ENCODE measurements at places on chromosomes 5 and 9.

- no peak for DNase-seq
Measured at GRCh38 chr9:5578698-5579085, 50.2 kb upstream of the RIC1 start.

GRCh38 chr9:24045150-24045549 lies 219.1 kb upstream of the ELAVL2 start:
- no peak for DNase-seq

- DNase-seq, result no peak
Measured at GRCh38 chr9:91532325-91532724, 108.7 kb upstream of the NFIL3 start.

DNA sequence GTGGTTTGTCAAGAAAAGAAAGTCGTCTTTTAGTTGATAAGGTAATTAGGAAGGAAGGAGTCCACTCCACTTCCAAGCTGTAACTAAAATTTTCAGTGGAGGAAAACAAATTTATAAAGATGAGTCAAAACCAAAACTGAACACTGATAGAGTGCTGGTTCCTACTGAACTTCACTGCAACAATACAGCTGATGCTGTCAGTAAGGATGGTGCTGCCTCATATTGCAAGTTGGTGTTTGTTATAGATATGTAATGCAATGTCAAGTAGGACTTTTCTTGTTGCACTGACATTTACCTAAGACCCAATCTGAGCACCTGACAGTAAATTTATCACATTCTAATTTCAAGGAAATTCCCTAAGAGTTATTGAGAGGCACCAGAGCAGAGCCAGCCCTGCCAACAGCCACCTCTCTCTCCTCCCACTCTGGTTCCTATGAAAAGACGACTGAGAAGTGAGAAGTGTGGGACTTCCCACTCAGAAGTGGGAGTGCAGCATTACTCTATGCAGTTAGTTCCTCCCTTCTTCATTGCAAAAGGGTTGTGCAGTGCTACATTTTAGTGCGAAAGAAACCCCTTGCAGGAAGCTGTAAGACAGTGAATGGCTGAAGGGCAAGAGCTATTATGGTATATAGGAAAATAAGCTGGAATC lies 350.8 kb downstream of the NFIB start:
- no peak for DNase-seq

DNA sequence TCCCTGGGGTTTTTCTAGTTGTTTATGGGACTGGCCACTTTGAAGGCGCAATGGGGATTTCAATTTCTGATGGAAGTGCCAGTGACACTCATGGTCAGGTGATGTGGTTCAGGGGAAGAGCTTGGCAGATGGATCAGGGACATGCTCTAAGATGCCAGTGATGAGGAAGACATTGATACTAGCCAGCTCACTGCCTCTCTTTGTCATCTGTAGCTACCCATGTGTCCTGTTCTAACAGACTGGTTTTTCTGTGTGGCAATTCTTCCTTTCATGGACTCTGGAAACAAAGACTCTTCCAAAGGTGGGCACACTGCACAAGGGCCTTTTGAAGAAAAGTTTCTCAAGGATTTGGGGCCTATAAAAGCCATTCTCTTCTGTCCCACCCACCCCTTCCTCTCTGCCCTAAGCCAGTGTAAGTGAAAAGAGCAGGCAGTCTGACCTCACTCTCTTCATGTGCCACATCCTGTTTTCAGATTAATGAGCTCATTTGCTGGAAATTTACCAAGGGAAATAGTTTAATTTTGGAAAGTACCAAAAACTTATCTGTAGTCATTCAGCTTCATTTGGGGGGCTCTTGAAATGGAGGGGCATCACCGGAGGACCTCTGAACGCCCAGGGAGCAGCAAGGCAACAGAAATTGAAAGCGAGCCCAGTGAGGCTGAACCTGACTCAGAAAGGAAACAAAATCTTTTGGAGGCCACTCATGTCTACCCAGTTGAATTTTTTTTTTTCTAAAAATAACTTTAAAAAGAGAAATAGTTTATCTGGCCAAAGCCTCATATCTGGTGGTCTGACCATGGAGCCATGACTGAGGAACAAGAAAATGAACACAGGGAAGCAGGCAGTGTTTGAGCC lies 4.9 kb upstream of the TRAF1 start:
- no peak for DNase-seq

DNA sequence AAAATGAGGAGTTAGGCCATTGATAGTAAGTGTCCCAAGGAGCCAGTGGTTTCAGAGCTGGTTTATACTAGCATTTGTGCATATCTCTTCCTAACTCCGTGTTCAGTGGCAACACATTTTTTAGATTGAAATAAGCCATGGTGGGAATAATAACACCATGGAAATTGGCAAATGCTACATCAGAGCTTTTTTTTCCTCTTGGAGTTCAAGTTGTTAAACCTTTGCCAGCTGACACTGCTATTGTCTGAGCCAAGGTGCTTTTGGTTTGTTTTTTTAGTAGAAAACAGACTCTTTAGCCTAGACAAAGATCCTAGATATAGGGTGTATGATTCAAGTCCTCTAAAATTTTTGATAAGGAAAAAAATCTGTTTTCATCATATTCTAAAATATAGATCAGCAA lies 2.8 kb downstream of the ACO1 start:
- DNase-seq, result no peak

- DNase-seq, result no peak
Measured at GRCh38 chr9:68933434-68934328, 80.2 kb downstream of the PRKACG start.

- no peak for DNase-seq
Measured at GRCh38 chr5:133565993-133566392, 46.3 kb downstream of the FSTL4 start.

DNA sequence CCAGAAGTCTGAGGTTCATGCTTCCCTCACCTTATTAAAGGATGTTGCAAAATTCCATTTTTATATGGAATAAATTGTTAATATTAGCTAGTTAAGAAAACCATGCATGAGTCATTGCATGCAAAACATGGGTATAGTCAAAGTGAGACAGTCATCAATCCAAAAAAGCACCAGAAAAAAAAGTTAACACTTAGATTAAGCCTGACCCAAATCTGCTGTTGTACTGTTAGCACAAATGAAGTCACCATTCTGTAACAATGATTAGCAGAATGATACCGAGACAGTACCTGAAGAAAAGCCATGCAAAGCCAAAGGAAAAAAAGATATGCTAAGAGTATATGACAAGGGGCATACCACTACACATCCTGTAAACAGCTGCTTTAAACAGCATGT lies 49.5 kb downstream of the PKD2L2 start:
- DNase-seq, result no peak

DNA sequence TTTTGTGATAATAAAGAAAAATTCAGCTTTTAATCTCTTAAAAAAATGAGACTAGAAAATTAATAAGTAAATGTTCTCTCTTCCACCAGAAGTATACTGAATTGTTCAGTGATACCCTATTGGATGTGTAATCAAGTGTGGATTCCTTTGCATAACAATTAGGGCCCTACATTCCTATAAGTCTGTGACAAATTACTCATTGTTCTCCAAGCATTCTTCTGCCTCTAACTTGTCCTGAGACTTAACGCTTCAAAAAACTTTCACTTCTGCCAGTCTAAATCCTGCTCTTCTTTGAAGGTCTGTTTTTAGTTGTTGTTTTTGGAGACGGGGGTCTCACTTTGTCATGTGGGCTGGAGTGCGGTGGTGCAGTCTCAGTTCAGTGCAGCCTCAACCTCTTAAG lies 9.2 kb upstream of the DDX46 start:
- no peak for DNase-seq

- no peak for DNase-seq
Measured at GRCh38 chr5:111422747-111423720, 89.3 kb downstream of the STARD4 start.

- no peak for DNase-seq
Measured at GRCh38 chr5:67222243-67223025, 25.8 kb upstream of the CD180 start.

DNA sequence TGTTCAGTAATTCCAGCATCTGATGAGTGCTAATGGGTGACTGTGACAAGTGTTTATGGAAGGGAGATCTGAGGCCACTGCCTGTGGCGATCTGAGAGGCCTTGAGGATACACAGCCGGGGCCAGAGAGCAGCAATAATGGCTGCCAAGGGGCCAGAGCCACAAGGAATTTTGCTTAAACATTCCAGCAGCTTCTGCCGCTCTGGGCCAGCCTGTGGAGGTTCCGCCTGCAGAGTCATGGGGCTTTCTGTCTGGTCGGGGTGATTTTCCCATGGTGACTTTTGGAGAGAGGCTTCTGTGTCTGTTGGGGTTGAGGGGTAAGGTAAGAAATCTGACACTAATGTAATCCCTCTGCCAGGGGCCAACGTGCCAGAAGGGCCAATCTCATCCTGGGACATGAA lies 353.5 kb downstream of the ADAMTS6 start:
- no peak for DNase-seq

DNA sequence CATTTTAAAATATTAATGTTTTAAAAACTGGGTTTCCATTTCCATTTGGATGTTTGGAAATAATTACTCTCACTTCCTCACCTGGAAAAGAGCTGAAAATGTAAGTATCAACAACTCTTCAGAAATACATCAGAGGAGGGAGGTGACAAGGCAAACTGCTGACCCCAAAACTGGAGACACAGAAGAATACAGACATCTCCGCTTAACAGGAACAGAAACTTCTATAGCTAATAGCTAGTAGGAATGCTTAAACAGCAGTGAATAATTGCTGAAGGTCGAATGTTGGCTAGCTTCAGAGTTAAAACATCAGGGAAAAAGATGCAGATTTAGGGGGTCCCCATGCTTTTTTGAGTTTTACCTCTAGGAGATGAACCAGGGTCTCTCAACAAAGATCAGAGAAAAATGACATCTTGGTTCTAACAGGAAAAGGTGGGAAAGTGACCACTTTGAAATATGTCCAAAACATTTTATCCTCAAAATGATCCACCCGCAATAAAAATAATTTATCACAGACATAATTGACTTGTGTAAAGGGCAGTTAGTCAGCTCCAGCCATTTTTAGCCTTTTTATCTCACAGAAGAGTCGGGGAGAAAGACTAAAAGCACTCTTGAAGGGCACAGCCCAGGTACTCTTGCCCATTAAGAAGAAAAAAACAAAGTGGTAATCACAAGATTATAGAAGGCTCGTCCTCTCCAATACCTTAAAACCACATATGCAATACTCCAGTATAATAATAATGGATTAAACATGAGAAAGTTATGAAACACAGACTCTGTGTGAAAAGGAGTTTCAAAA lies 1474.9 kb downstream of the EFNA5 start:
- DNase-seq, result no peak

DNA sequence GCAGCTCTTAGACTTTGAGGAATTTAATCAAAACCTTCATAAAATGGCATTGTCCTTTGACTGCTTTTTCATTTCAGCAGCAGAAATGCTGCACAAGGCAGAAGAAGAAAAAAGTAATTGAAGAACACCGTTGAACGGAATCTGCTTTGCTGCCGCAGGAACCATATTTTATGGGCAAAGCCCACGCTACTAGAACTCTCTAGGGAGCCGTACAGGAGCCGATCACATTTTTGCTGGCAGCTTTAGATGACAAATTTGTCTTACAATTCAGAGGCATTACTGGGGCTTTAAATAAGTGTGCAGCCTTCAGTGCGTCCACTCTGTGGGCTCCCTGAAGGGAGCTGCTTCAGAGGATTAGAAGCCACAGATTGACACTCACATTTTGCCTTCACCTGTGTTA lies 5.4 kb downstream of the CFAP90 start:
- no peak for DNase-seq

DNA sequence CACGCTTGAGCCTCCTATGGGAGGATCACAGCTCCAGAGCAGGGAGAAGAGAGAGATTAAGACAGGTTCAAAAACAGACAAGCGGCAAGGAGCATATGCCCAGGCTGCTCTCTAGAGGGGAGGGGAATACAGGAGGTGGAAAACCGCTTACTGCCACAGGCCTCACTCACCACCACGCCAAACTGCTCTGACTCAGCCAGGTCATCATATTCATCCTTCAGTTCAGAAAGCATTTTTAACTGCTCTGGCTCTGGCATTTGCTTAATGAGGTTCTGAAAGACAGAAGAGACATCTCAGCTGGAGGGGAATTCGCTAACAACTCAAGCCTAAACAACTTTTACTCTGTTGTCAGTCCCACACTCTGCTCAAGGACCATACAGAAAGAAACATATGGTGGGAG lies 40.1 kb downstream of the PCDHGC5 start:
- DNase-seq, result no peak

DNA sequence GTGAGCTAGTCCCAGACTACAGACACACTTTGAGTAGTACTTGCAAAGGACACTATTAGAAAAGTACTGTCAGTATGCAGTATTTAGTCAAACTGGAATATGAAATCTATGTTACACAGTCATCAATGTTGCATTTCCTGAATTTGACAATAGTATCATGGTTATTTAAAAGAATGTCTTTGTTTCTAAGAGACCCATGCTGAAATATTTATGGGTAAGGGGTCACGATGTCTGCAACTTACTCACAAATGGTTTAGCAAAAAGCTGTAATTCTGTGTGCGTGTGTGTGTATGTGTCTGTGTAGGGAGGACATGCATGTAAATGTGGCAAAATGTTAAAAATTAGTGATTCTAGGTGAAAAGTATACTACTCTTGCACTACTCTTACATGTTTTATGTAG lies 105.6 kb downstream of the GOLPH3 start:
- no peak for DNase-seq

- no peak for DNase-seq
Measured at GRCh38 chr9:69476016-69476415, 151.0 kb downstream of the ENTREP1 start.

DNA sequence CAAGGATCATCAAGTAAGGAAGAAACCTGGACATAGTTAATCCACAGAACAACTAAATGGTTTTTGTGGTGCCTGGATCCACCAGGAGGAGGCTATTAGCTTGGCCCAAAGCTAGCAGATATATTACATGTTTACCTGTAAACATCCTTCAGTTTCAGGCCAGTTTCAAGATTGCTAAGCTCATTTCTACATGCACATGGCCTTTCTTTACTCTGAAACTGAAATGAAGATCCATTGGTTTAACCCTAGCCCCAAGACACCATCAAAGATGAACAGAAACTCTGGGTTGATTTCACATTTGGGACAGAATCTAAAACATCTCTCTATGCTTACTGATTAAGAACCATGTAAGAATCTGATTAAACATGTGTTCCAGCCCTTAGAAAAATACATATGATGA lies 611.8 kb downstream of the TLE1 start:
- no peak for DNase-seq

- no peak for DNase-seq
Measured at GRCh38 chr9:95109456-95109855, 208.1 kb downstream of the FANCC start.

All from SHP77 (cell line).